GM19239 (cell line): ENCODE measurements at places on chromosomes 6 and 20.

DNA sequence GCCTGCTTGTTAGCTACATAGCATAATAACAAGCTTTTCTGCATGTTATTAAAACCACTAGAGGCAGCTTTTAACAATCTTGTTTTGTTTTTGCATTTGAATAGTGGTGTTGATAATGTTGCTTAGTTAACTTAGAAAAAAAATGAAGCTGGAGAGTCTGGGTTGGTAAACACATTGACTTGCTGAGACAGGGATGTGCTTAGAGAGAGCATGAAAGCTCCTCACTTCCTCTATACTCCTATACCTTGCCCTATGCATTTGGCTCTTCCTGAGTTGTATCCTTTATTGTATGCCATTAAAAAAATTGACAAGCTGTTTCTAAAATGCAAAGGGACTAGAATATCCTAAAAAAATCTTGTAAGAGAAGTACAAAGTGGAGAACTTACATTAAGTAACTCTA, 13.6 kb downstream of the FAM83B start:
- no peak for DNase-seq

- no peak for DNase-seq
Measured at GRCh38 chr6:69827276-69827893, 30.6 kb upstream of the LMBRD1 start.

DNA sequence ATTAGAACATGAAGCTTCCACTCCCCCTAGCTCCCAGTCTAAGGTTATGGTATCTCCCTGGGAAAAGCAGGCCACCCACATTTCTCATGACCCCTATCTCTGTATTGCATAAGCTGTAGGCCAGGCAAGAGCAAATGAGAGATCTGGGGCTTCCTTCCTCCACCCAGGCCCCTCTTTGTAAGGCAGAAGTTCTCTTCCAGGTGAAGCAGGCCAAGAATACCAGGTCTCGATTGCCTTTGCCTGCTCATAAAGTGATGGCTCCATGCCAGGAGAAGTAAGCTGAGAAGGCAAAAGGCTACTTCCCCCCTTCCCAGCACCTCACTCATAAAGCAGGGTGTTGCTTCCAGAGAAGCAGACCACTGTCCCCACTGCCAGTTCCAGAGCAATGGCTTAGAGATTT, 144.1 kb upstream of the KCNK16 start:
- no peak for DNase-seq

- no peak for DNase-seq
Measured at GRCh38 chr6:29227235-29227634, 56.5 kb downstream of the OR2J2 start.

DNA sequence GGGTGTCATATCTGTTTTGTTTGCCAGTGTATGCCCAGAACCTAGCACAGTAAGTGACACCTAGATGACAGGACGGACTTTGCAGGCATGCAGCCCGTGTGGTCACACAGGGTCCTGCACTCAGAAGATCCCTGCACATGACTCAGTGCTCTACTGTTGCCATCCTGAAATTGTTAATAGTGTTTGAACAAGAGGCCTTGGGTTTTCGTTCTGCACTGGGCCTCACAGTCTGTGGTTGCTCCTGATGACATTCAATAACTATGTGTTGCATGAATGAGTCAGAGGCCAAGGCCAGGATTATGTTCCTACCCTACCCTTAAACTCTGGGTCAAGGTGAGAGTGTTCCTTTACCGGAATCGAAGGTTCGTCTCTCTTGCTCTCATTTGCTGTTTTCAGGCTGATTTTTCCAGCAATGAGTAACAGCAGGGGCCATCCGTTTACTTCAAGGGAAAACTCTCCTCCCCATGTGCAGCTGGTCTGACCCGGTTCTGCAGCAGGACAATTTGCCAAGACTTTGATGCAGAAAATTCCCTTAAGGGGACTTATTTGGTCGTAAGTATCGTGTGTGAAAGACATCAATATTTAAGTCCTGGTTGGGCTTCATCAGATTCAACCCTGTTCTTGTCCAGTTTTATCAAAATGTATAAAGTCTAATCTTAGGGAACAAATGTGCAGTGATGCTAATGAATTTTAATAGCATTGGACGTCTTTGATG, 13.0 kb upstream of the PFDN4 start:
- DNase-seq = no peak

GRCh38 chr20:48326868-48327267, 500.9 kb downstream of the PREX1 start:
- DNase-seq = no peak

DNA sequence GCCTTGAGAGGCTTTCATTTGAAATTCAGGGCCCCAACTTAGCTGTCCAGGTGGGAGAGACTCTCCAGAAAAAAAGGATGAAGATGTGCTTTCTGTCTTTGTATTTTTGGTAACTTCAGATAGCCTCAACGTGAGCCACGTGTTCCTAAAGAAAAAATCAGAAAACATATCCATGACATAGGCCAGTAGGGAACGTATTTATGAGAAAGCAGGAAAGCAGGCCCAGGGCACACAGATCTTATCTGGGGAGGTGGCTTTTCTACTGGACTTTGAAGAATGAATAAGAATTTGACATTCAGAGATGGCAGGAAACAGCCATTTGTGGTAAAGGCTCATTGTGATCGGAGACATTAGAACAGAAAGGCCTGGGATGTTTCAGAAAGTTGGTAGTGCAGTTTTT, 21.2 kb upstream of the EXOC2 start:
- DNase-seq = no peak

- no peak for DNase-seq
Measured at GRCh38 chr6:10210052-10210451, 204.8 kb downstream of the TFAP2A start.

GRCh38 chr20:36861625-36861874, 14.4 kb upstream of the TLDC2 start:
- DNase-seq = no peak

DNA sequence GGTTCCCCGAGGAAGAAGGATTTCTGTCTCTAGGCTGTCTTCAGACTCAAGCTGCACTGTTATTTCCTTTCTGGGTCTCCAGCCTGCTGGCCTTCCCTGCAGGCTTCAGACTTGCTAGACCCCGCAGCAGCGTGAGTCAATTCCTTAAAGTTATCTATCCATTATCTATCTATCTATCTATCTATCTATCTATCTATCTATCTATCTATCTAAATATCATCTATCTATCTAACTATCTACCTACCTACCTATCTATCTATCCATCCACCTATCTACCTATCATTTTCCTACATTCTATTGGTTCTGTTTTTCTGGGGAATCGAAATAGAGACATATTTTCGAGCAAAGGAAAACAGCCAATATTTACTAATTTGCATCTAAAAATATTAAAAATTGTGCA, 48.7 kb upstream of the BMP6 start:
- DNase-seq = no peak
